ENCODE measurements at places on chromosomes 4 and X. TPM values are rescaled to one million over a fixed set of nuclear protein-coding genes. Genes with fewer than 3 reads are reported as not detected.

FAM236A gene
- total RNA-seq = not detected

GRCh38 chr4:98352940-98353339 lies 91.8 kb downstream of the RAP1GDS1 start:
- no peak for DNase-seq

- no peak for DNase-seq
Measured at GRCh38 chr4:12875640-12876243, 608.4 kb downstream of the RAB28 start.

COL4A6 gene
- total RNA-seq = 56.8 TPM

RASSF6 gene
- 84.2 TPM for total RNA-seq

DNA sequence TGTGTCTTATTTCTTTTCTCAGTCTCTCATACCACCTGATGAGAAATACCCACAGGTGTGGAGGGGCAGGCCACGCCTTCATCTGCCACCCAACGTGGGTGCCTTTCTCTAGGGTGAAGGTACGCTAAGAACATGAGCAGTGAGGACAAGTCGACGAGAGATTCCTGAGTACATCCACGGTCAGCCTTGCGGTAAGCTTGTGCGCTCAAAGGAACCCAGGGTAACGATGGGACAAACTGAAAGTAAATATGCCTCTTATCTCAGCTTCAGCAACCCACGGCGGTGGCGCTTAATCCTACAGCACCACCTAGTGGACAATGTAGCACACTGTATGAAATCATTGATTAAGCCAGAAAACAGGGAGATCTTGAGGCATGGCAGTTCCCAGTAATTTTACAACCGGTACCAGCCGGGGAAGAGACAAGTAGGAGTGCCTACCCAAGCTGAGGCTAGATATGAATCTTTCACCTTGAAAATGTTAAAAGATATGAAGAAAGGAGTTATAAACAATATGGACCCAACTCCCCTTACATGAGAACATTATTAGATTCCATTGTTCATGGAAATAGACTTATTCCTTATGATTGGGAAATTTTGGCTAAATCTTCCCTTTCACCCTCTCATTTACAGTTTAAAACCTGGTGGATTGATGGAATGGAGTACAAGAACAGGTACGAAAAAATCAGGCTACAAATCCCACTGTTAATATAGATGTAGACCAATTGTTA lies 63.0 kb downstream of the ZNF732 start:
- peak; percentile 70 for DNase-seq

RRH gene
- total RNA-seq = not detected

PLP1 gene
- not detected for total RNA-seq

DNA sequence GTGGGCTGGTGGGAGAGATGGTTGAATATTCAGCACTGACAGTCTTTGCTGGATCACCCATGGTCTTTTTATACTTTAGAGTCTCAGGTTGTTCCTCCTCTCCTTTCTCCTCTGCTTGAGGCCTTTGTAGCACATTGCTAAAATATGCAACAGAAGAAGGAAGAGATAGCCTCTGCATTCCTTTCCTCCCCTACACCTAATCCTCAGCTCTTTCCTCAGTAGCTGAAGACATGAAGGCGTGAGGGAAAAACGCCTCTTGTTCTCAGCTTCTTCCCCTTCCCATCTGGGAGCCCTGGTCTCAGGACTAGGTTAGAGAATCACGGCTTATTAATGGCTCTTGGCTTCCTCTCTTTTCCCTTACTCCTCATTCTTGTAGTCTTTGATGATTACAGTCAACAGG lies 76.8 kb downstream of the RNF150 start:
- no peak for DNase-seq

AMBN gene
- not detected for total RNA-seq

USP51 gene
- total RNA-seq = 2.3 TPM

GRCh38 chr4:102625232-102625930 lies 124.2 kb downstream of the NFKB1 start:
- DNase-seq = peak; percentile 50

- DNase-seq = peak; percentile 27
Measured at GRCh38 chr4:130479020-130479419, 1383.1 kb downstream of the C4orf33 start.

RAB9B gene
- total RNA-seq = 0.80 TPM

- no peak for DNase-seq
Measured at GRCh38 chr4:41792166-41792565, 43.6 kb upstream of the PHOX2B start.

DNA sequence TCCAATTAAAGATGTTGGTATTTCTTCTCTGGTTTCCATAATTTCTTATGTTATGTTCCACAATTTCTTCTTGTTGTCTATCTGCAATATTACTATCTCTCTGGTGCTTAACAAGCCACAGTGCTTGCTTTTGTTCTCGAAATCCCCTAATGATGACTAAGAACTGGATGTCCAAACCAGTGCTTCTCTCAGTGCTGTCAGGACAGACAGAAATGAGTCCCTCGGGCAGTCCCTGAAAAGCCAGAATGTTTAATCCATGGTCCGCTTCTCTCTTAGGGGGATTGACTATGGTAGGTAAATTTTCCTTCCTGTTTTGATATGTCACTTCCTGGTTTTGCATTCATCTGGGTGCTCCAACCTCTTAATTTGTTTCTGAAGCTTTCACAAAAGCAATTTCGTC lies 321.6 kb upstream of the PCDH10 start:
- DNase-seq = peak; percentile 3

DNA sequence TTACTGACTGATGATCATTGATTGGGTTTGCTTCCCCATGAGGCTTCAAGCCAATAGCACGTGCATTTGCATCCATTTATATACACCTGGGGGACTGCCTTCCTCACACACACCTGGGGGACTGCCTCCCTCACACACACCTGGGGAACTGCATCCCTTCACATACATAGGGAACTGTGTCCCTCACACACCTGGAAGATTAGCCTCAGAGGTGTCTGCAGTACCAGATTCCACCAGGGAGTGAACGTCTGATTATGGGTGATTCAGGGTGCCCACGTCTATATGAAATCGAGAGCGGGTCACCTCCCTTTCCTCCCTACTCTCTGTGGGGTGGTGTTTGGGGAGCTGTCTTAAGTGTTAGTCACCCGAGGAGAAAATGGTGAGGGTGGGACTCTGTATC lies 16.9 kb downstream of the CD99 start:
- peak; percentile 43 for DNase-seq

DNA sequence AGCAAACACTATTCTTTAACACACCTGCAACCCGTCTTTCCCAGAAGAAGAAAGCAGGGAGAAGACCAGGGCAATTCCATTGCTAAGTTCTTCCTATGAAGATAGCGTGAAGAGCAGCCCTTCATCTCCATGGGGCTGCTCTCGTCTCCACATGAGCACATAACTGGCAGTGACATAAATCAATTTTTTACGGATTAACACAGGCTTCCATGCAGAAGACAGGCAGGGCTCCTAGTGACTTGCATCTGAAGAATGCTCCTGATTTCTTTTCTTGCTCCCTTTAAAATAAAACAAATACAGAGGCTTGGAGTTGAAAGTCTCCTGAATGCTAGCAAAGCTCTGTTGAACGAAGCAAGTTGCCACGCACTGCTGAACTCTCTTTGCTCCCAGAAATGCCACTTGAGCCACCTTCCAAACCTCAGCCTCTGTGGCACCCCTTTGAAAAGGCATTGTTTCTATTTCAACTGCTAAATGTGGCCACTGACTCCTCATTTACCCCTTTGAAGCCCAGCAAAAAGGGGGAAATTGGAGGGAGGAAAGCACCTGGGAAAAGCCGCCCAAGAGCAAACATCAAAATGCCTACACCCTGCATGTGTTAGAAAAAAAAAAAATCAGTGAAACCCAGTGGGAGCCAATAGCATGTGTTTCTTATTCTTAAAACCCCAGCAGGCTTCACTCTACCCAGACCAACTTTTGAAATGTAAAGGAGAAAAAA lies 383.7 kb downstream of the IDS start:
- no peak for DNase-seq

- peak; percentile 37 for DNase-seq
Measured at GRCh38 chr4:67940506-67940905, 22.8 kb downstream of the TMPRSS11A start.

PRSS12 gene
- total RNA-seq = 70.8 TPM

GRCh38 chrX:85221361-85221760 lies 22.2 kb downstream of the SATL1 start:
- DNase-seq = no peak

DNA sequence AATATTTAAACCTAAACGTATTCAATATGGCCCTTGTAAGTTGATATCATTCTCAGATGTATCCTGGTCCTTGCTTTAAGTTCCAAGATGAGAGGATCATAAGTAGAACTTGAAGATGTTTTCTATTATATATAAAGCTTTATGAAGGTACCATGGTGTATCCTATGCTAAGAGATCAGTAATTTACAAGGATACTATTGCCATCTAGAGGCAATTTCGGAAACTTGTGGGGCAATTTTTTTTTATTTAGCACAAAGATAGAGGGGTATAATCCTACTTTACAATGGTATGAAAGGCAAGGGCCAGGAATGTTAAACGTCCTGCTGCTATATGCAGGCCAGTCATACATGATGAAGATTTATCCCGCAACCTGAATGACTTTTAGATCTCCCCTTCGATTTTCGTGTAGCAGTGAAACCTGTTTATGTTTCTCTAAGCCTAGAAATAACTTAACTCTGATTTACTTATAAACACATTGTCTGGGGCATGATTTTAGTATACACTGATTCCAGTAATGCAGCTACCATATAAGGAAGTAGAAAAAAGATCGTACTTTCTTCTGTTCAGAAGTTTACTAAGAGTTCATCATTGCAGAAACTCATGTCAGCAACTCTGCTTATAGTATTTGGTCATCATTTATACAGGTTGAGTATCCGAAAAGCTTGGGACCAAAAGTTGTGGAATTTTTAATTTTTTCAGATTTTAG lies 2.6 kb downstream of the SLC25A31 start:
- peak; percentile 27 for DNase-seq

DNA sequence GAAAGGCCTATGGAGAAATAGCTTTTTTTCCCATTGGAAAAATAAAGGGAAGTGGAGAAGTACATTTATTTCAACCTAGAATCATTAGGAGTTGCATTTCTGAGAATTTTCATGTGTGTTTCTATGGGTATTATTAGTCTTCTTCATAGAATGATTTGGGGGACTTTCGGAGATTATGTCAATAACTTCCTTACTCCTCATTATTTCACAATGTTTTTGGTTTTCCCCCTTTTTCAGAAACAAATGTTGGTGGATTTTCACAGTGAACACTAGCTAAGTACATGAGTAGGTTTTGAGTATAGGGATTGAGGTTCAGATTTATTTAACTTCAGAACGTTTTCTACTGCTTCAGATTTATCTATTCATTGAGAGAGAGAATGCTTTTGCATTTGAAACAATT lies 54.0 kb downstream of the SH3BGRL start:
- DNase-seq = no peak

DNA sequence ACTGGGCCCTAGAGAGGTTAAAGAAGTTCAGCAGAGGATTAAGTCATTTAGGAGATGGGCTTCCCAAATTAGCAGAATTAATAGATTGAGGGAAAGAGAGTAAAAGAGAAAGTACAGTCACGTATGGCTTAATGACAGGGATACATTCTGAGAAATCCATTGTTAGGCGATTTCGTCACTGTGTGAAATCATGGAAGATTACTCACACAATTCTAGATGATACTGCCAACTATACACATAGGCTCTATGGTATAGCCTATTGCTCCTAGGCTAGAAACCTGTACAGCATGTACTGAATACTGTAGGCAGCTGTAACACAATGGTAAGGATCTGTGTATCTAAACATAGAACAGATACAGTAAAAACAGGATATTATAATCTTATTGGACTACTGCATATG lies 180.6 kb downstream of the RNF150 start:
- peak; percentile 20 for DNase-seq

Measured in mammary epithelial cell (primary cell).